ENCODE measurements at places on chromosomes 11 and 22. TPM values are rescaled to one million over a fixed set of nuclear protein-coding genes. Genes with fewer than 3 reads are reported as not detected.

DNA sequence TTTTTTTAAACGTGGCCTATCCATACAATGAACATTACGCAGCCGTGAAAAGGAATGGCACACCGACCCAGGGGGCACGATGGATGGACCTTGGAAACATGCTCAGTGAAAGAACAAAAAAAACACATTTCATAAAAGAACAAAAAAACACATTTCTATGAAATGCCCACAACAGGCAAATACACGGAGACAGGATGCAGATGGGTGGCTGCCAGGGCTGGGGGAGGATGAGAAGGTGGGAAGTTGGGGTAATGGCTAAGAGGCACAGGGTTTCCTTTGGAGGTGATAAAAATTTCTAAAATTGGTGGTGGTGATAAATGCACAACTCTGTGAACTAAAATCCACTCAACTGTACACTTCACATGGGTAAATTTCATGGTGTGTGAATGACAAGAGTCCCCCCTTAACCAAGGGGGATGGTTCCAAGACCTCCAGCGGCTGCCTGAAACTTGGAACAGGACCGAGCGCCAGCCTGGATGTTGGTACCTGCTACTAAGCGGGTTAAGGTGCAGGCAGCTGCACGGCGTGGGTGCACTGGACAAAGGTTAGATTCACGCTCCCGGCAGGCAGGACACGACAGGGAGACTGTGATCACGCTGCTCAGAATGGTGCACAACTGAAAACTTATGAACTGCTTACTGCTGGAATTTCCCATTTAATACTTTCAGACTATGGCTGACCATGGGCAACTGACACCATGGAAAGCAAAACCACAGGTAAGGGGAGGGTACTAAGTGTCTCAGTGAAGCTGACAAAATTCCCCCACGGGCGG lies 16.5 kb downstream of the BRD1 start:
- H3K4me3 ChIP-seq, result no peak overlapping the region
- H3K4me1 ChIP-seq, result no peaks in the 10 kb centered on the region
- DNase-seq, result no peak
- H3K27me3 ChIP-seq, result no peaks in the 10 kb centered on the region
- peaks cover 8% of the 10 kb centered on the region for H3K36me3 ChIP-seq

The VSIG10L2 gene
- total RNA-seq, result 0.18 TPM

The VSIG2 gene
- total RNA-seq, result 39.8 TPM

- H3K36me3 ChIP-seq, result no peaks in the 10 kb centered on the region
- H3K27me3 ChIP-seq, result peaks cover 19% of the 10 kb centered on the region
- H3K4me3 ChIP-seq, result no peak overlapping the region
- no peak for DNase-seq
- H3K27ac ChIP-seq, result no peak overlapping the region
These were observed 908 bp downstream of the TRPM5 start for GRCh38 chr11:2443406-2443805.

The SYT7 gene
- 4.8 TPM for total RNA-seq

DNA sequence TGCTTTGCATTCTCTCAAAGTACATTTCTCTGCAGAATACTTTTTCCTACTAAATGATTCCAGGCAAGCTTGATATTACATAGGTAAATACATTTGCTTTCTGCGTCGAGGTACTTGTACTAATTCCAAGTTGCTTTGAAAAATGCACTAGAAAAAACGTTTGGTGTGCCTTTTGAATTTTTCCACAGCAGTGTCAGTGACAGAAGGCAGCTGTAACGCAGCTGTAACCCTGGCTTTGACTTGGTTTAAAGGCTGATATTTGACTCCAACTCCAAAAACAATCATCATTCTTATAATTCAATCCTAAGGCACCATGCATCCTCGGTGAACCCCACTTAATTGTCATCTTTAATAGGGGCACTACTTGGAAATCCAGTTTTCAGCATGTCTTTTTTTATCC lies 125.0 kb downstream of the MAML2 start:
- H3K4me1 ChIP-seq, result peaks cover 25% of the 10 kb centered on the region
- no peaks in the 10 kb centered on the region for H3K36me3 ChIP-seq
- peak; percentile 96 for DNase-seq
- H3K4me3 ChIP-seq, result no peak overlapping the region
- no peak overlapping the region for H3K27ac ChIP-seq
- H3K27me3 ChIP-seq, result no peaks in the 10 kb centered on the region

DNA sequence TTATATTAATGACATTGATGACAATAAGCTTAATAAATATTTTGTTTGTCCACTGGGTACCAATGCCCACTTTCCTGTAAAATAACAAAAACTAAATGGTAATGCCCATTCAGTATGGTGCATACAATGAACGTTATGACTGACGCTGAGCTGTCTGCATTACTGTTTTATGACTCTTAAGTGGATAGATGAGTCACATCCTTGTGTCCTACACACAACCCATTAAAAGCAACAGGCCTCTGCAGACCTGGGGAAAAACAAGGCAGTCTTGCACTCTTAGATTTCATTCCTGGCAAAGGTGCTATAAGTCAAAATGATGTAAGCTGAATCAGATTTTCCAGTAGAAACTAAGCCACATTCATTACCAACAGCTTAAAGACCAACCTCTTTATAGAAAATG lies 176.3 kb upstream of the TMEM45B start:
- H3K4me3 ChIP-seq, result no peak overlapping the region
- no peaks in the 10 kb centered on the region for H3K4me1 ChIP-seq

The FXYD2 gene
- 6.9 TPM for total RNA-seq

DNA sequence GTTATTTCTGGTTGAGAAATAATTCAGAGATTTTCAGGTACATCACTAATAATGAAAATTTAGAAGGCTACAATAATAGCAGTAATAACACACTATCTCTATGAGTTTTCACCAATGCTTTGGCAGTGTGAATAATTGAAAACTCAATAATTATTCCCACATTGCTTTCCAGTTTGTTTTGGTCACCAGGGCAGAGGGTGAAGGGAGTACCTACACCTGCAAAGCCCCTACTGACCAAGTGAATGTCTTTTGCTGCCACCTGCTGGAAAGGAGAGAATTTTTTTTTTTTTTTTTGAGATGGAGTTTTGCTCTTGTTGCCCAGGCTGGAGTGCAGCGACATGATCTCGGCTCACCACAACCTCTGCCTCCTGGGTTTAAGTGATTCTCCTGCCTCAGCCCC lies 3.2 kb downstream of the NELL1 start:
- DNase-seq, result no peak
- no peaks in the 10 kb centered on the region for H3K36me3 ChIP-seq
- peaks cover 38% of the 10 kb centered on the region for H3K27me3 ChIP-seq

- H3K4me3 ChIP-seq, result no peak overlapping the region
- no peak for DNase-seq
- H3K27ac ChIP-seq, result no peak overlapping the region
- H3K36me3 ChIP-seq, result no peaks in the 10 kb centered on the region
These were observed 8.3 kb downstream of the TST start for GRCh38 chr22:37010976-37011375.

DNA sequence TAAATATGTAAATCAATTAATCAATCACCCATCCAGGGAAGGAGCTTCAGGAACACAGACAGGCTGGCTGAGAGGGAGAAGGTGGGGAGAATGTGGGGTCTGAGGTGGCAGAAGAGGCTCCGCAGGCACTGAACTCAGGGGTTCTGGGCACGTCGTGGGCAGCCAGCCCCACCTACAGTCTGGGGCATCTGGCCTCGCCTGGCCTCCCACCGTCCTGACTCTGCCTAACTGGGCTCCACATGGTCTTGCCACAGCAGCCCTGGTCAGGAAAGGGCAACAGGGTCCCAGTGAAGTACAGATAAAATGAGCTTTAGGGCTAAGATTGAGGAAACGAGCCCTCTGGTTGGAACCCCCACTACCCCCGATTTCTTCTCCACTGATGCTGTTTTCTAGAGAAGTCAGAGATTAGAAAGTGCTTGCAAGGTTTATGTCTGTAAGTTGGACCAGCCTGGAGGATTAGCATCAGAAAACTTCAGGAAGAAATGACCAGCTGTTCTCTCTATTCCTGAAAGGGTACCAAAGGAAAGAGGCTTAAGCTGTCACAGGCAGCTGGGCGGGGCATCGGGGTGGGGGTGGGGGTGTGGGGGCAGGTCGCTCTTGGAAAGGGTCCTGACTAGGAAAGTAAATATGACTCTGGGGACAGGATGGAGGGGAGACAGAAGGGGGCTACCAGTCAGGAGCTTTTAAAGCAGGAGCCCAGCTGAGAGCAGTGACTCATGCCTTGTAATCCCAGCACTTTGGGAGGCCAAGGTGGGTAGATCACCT lies 261.7 kb downstream of the BUD13 start:
- no peaks in the 10 kb centered on the region for H3K4me1 ChIP-seq
- H3K36me3 ChIP-seq, result no peaks in the 10 kb centered on the region
- DNase-seq, result no peak
- no peak overlapping the region for H3K4me3 ChIP-seq
- H3K27me3 ChIP-seq, result no peaks in the 10 kb centered on the region

The KRTAP5-8 gene
- total RNA-seq, result 0.34 TPM

The ZNF280B gene
- 0.97 TPM for total RNA-seq

DNA sequence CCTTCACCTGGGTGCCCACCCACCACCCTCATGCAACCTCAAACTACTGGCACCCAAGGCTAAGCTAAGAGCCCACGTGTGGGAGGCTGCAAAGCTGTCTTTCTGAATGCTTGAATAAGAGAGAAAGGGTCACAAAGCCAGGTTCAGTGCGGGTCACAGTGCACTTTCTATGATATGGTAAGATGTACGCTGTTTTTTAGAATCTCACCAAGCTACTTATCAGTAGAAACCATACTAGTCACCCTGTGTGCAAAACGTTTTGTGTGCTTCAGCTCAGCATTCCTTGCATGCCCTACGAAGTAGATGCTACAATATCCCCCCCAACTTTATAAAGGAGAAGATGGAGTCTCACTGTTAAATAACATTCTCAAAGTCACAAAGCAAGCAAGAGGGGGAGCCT lies 14.9 kb downstream of the P2RX3 start:
- H3K4me3 ChIP-seq, result no peak overlapping the region
- no peaks in the 10 kb centered on the region for H3K4me1 ChIP-seq
- H3K36me3 ChIP-seq, result no peaks in the 10 kb centered on the region
- no peak for DNase-seq
- no peaks in the 10 kb centered on the region for H3K27me3 ChIP-seq

The OR8U1 gene
- not detected for total RNA-seq

GRCh38 chr11:42778193-42778592 lies 533.6 kb upstream of the API5 start:
- H3K27ac ChIP-seq, result no peak overlapping the region
- no peaks in the 10 kb centered on the region for H3K27me3 ChIP-seq
- no peak overlapping the region for H3K4me3 ChIP-seq
- H3K36me3 ChIP-seq, result no peaks in the 10 kb centered on the region
- H3K4me1 ChIP-seq, result no peaks in the 10 kb centered on the region
- no peak for DNase-seq

GRCh38 chr11:13963169-13963948 lies 836 bp downstream of the SPON1 start:
- H3K27me3 ChIP-seq, result peaks cover 45% of the 10 kb centered on the region
- peak overlapping the region; percentile 20 for H3K4me3 ChIP-seq
- H3K27ac ChIP-seq, result peak overlapping the region; percentile 52
- H3K36me3 ChIP-seq, result no peaks in the 10 kb centered on the region
- DNase-seq, result peak; percentile 69
- H3K4me1 ChIP-seq, result no peaks in the 10 kb centered on the region

The FSHB gene
- total RNA-seq, result not detected

The OR51I2 gene
- total RNA-seq, result not detected
